Activated CD4-positive, alpha-beta memory T cell treated with anti-CD3 and anti-CD28 coated beads, Interleukin-2, amount 10 ng/mL, durations not matched to agents 7 days and 5 days (primary cell): ENCODE measurements at places on chromosomes 3 and 15. TPM values are rescaled to one million over a fixed set of nuclear protein-coding genes. Genes with fewer than 3 reads are reported as not detected.

PRTG gene
- total RNA-seq: not detected

GRCh38 chr3:87969620-87970019 lies 89.2 kb downstream of the CGGBP1 start:
- H3K27me3 ChIP-seq: peaks cover 3% of the 10 kb centered on the region
- no peaks in the 10 kb centered on the region for H3K36me3 ChIP-seq
- H3K4me3 ChIP-seq: no peak overlapping the region
- no peak overlapping the region for H3K27ac ChIP-seq
- no peaks in the 10 kb centered on the region for H3K4me1 ChIP-seq

MUSTN1 gene
- 3.3 TPM for total RNA-seq

GRCh38 chr15:101115393-101115785 lies 136.5 kb downstream of the CHSY1 start:
- H3K4me3 ChIP-seq: no peak overlapping the region
- no peaks in the 10 kb centered on the region for H3K36me3 ChIP-seq
- H3K27me3 ChIP-seq: no peaks in the 10 kb centered on the region
- H3K4me1 ChIP-seq: peaks cover 3% of the 10 kb centered on the region
- no peak overlapping the region for H3K27ac ChIP-seq

GRCh38 chr15:47674586-47675232 lies 42.6 kb upstream of the SEMA6D start:
- no peak overlapping the region for H3K27ac ChIP-seq
- no peak for DNase-seq
- H3K4me1 ChIP-seq: no peaks in the 10 kb centered on the region
- no peaks in the 10 kb centered on the region for H3K27me3 ChIP-seq
- H3K36me3 ChIP-seq: no peaks in the 10 kb centered on the region

RTP1 gene
- not detected for total RNA-seq

DNA sequence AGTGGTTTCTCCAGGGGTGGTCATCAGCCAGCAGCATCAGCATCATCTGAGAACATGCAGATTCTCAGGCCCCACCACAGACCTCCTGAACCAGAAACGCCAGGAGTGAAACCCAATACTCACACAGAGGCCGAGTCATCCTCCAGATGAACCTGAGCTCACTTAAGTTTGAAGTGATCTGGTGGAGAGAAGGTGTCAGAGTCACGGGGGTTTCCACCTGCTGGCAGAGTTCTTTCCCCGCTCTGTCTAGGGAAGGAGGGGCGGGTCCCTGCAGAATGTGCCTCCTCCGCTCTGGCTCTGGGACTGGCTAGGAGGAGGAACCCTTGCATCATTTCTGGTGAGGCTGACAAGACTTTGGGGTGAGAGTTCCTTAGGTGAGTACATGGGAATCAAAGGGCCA lies 13.3 kb upstream of the KIF23 start:
- peaks cover 17% of the 10 kb centered on the region for H3K27me3 ChIP-seq
- no peaks in the 10 kb centered on the region for H3K36me3 ChIP-seq
- H3K4me3 ChIP-seq: no peak overlapping the region
- H3K27ac ChIP-seq: no peak overlapping the region

DNA sequence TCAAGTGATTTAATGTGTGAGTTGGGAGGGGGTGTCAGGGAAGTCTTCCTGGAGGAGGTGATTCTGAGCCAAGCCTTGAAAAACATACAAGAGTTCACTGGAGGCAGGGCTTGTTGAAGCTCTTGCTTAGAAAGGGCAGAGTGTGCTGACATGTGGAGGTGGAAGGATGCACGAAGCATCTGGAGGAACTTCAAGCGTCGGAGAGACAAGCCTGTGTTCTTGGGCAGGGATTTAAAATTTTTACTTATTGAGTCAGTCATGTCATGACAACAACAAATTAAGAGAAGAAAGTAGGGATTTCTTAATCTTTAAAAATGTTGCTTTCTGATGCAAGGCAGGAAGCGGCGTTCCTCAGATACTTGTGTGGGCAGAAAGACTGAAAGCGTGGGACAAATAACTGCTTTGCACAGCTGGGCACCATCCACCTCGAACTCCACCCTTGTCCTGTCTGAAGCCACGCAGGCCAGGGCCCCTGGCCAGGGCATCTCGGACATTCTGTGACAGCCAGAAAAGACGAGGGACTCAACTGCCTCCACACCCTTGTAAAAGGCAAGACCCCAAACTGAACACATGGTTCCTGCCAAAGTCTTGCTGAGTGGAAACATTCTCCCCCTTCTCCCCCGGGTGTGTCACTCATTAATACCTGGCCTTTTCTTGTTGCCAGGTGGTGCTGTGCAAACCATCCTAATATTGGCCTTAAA lies 6.9 kb upstream of the IL16 start:
- no peak overlapping the region for H3K4me3 ChIP-seq
- peaks cover 2% of the 10 kb centered on the region for H3K4me1 ChIP-seq
- H3K27me3 ChIP-seq: peaks cover 47% of the 10 kb centered on the region
- H3K36me3 ChIP-seq: no peaks in the 10 kb centered on the region
- DNase-seq: no peak

- H3K27ac ChIP-seq: no peak overlapping the region
- no peaks in the 10 kb centered on the region for H3K4me1 ChIP-seq
- H3K27me3 ChIP-seq: no peaks in the 10 kb centered on the region
These were observed 235.4 kb downstream of the EBLN2 start for GRCh38 chr3:73296859-73297258.

GRCh38 chr3:194686816-194687637 lies 1.3 kb downstream of the FAM43A start:
- peaks cover 2% of the 10 kb centered on the region for H3K36me3 ChIP-seq
- peak overlapping the region; percentile 69 for H3K27ac ChIP-seq
- peaks cover 59% of the 10 kb centered on the region for H3K4me1 ChIP-seq

DNA sequence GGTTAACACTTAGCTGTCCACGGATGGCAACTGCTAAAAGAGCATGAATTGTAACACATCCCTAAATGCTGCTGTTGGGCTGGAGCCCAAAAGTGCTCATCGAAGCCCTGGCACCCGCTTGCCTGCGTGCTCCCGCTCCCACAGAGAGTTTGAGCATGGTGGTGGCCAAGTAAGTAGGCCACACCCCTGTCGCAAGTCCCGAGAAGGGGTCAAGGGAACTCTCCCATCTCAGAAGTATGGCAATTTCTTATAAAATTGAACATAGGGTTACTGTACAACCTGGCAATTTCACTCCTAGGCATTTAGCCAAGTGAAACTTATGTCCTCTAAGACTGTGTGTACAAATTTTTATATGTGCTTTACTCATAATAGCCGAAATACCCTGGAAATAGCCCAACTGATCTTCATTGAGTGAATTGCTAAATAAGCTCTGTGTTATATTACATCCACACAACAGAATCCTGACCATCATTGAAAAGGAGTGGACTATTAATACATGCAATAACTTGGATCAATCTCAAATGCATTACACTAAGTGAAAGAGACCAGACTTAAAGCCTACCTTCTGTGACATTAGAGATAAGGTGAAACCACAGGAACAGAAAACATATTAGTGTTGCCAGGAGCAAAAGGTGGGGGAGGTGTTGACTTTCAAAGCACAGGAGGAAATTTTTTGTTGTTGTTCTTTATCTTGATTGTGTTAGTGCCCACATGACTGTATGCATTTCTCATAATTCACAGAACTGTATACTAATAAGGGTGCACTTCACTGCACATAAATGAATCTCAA lies 1.5 kb upstream of the GCSAM start:
- H3K4me1 ChIP-seq: peaks cover 61% of the 10 kb centered on the region
- H3K4me3 ChIP-seq: no peak overlapping the region
- DNase-seq: no peak
- peaks cover 10% of the 10 kb centered on the region for H3K36me3 ChIP-seq
- no peaks in the 10 kb centered on the region for H3K27me3 ChIP-seq

DNA sequence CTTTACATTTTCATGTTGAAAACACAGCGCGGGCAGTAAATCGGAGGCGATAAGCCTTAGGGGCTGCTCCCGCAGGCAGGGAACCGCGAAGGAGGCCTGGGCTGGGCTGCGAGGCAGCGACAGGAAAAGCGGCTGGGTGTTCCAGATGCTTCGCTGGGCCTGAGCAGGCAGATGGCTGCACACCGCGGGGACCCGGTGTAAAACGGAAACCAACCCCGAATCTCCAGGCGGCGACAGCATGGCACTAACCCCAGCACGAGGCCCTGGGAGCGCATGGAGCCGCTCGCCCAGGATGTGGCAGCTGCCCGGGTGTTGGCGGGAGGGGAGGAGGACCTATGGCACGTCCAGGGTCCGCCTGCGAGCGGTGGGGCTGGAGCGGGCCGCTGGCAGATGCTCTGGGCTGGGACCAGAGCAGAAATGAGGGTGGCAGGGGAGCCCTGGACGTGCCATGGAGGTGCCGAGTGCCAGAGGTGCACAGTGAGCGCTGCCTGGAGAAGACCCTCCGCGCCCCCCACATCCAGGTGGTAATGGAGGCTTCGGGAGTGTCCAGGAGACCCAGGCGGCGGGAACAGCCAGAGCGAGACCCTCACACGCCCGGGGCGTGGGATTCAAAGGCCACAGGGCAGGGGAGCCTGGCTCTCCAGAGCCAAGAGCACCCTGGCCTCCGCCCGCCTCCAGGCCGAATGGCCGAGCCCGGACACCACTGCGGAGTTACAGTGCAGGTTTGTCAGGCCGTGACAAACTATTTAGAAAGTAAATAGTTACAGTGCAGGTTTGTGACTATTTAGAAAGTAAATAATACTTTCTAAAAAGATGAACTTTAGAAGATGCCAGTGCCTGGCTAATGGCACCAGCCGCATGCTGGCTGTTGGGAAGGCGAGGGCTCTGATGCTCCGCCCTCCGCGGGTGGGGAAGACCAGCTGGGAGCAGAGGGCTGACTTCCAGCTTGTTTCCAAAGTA lies 293.6 kb downstream of the OCA2 start:
- H3K27me3 ChIP-seq: no peaks in the 10 kb centered on the region
- no peaks in the 10 kb centered on the region for H3K36me3 ChIP-seq
- no peak overlapping the region for H3K4me3 ChIP-seq

UBR1 gene
- total RNA-seq: 41.8 TPM

- peaks cover 22% of the 10 kb centered on the region for H3K4me1 ChIP-seq
- no peak overlapping the region for H3K4me3 ChIP-seq
- H3K27ac ChIP-seq: no peak overlapping the region
- H3K27me3 ChIP-seq: peaks cover 12% of the 10 kb centered on the region
- H3K36me3 ChIP-seq: no peaks in the 10 kb centered on the region
- DNase-seq: no peak
These were observed 74.6 kb upstream of the SPATA12 start for GRCh38 chr3:56985878-56986277.

- H3K27me3 ChIP-seq: no peaks in the 10 kb centered on the region
- H3K4me1 ChIP-seq: no peaks in the 10 kb centered on the region
- H3K4me3 ChIP-seq: no peak overlapping the region
- no peak for DNase-seq
- no peaks in the 10 kb centered on the region for H3K36me3 ChIP-seq
These were observed 61.8 kb downstream of the CACNA2D2 start for GRCh38 chr3:50441424-50442217.

SCAMP2 gene
- 144 TPM for total RNA-seq
